Posterior vena cava (tissue), 2 donors: ENCODE measurements at places on chromosomes 2 and 18.

GRCh38 chr18:24027156-24027827, 12.7 kb downstream of the TTC39C start:
- no peak for DNase-seq

DNA sequence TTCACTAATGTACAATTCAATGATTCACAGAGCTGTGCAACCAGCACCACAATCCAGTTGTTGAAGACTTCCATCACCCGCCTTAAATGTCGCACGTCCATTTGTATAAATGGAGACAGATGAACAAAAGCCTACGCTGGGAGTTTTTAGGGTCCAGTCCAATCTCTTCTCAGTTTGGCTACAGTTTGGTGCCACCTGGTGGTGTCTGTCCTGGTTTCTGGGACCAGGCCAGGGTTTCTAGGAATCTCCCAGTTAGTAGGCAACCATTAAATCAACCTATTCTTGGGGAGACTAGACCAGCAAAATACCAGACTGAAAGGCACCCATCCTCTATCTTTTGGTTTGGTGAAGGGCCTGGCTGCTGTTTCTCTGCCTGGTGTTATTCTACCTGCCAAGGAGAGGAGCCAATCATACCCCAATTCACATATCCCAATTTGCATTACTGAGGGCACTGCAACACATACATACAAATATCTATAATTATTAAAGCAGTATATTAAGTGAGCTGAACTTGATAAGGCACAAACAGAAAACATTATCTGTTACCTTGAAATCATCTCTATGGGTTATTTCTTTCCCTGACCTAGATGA, 3.2 kb upstream of the DDX1 start:
- DNase-seq = no peak

DNA sequence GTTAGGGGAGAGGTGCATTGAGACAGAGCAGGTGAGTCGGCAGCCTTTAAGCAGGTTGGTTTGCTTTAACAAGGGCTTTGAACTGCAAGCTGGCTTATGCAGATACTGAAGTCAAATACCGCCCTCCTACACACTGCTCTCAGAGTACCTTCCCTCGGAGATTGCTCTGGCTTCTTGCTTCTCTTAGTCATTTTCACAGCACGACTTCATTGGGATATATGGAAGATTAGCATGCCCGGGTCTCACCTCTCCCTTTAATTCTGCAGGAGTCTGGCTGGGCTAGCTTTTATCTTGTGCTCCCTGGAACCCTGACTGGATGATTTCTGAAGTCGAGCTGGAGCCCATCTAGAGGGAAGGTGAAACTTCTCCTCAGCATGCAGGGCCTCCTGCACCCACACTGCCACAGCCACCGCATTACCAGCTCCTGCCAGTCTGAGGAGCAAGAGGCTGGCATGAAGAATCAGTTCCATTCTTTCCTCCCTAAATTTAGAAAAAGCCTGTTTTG, 395.5 kb upstream of the HNRNPA3 start:
- no peak for DNase-seq

GRCh38 chr2:110678457-110679336, 834 bp upstream of the BUB1 start:
- no peak for DNase-seq

- DNase-seq = no peak
Observed at GRCh38 chr2:57444752-57445430, 601.7 kb upstream of the VRK2 start.
